ENCODE measurements at places on chromosomes 7 and 10.
A peak's percentile ranks its signal among the peaks of the same experiment; 100 is the strongest.

GRCh38 chr7:32068411-32069101 is 1.7 kb downstream of the PDE1C start:
- peak overlapping the region; percentile 86 for H3K4me3 ChIP-seq
- H3K27ac ChIP-seq, result peak overlapping the region; percentile 10
- H3K4me1 ChIP-seq, result peaks cover 30% of the 10 kb centered on the region
- DNase-seq, result no peak
- H3K27me3 ChIP-seq, result no peaks in the 10 kb centered on the region
- peaks cover 8% of the 10 kb centered on the region for H3K36me3 ChIP-seq

- H3K27ac ChIP-seq, result no peak overlapping the region
- no peaks in the 10 kb centered on the region for H3K36me3 ChIP-seq
- H3K27me3 ChIP-seq, result no peaks in the 10 kb centered on the region
- peaks cover 28% of the 10 kb centered on the region for H3K4me1 ChIP-seq
- H3K4me3 ChIP-seq, result no peak overlapping the region
These were observed 157.4 kb downstream of the SKIDA1 start for GRCh38 chr10:21368022-21368582.

DNA sequence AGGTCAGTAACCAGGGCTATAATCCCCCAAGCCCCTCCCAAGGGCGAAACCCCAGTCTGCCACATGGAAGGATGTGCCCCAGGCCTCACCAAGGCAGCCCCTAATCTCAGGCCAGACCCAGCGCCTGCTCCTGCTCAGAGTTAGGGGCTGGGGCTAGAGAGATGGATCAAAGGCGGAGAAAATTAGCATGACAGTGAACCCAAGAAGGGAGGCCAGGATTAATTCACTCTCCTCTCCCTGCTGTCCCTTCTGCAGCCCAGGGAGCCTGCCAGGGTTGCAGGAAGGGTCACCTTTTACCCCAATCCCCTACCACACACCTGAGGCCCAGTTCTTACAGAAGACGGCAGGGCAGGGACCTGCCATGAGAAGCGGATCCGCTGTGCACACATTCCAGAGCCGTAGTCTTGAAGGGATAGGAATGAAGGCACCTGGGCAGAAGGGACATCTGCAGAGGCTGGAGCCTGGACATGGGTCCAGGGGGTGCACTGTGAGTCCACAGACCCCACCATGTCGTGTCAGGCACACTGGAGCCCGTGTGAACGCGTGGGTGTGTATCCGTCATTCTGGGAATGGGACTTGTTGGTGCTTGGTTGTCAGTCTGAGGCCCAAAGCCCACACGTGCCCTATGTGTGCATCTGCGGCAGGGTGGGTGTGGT is 11.9 kb upstream of the ZMIZ1 start:
- peak; percentile 22 for DNase-seq
- H3K27ac ChIP-seq, result no peak overlapping the region
- H3K27me3 ChIP-seq, result peaks cover 8% of the 10 kb centered on the region
- H3K36me3 ChIP-seq, result no peaks in the 10 kb centered on the region
- H3K4me3 ChIP-seq, result no peak overlapping the region

DNA sequence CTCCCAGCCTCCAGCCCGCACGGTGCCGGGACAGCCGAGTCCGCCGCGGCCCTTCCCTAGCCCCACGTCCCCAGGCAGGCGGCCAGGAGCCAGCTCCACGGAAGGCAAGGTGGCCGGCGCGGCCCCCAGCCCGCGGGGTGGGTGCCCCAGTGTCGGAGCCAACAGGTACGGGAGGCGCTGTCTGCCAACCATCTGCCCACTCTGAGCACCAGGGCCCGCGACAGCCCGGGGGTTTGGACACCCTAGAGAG is 75.8 kb downstream of the CALN1 start:
- no peak overlapping the region for H3K27ac ChIP-seq
- H3K36me3 ChIP-seq, result no peaks in the 10 kb centered on the region
- no peak overlapping the region for H3K4me3 ChIP-seq
- H3K27me3 ChIP-seq, result peaks cover 2% of the 10 kb centered on the region
- DNase-seq, result no peak

GRCh38 chr7:36644625-36645422 is 79.5 kb downstream of the AOAH start:
- peaks cover 7% of the 10 kb centered on the region for H3K27me3 ChIP-seq
- no peak overlapping the region for H3K4me3 ChIP-seq
- peaks cover 3% of the 10 kb centered on the region for H3K4me1 ChIP-seq
- no peak overlapping the region for H3K27ac ChIP-seq

DNA sequence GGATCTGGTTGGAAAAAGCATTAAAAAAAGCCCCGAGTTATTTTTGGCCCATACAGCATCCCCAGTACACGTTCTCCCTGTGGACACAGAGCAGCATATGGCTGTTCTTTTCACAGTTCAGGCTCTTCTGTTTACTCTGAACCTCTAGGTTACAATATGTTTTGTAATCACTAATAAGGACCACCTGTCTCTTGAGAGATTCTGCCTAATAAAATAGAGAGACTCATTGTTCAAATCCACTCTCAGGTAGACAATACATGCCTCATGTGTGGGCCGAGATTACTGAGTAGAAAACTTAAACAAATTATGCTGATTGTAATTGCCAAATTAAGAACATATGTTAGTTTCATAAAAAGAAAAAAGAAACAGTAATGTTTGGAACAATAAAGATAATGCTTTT is 647.7 kb downstream of the GRM8 start:
- no peaks in the 10 kb centered on the region for H3K4me1 ChIP-seq
- no peaks in the 10 kb centered on the region for H3K36me3 ChIP-seq
- no peak overlapping the region for H3K4me3 ChIP-seq
- no peak for DNase-seq
- H3K27me3 ChIP-seq, result no peaks in the 10 kb centered on the region
- no peak overlapping the region for H3K27ac ChIP-seq

- DNase-seq, result peak; percentile 97
- H3K36me3 ChIP-seq, result peaks cover 2% of the 10 kb centered on the region
- no peaks in the 10 kb centered on the region for H3K27me3 ChIP-seq
- H3K4me3 ChIP-seq, result peak overlapping the region; percentile 79
- peaks cover 36% of the 10 kb centered on the region for H3K4me1 ChIP-seq
- peak overlapping the region; percentile 2 for H3K27ac ChIP-seq
These were observed 4.5 kb downstream of the KAZALD1 start for GRCh38 chr10:101066146-101066895.

GRCh38 chr10:28581916-28582315 is 49.0 kb downstream of the WAC start:
- no peaks in the 10 kb centered on the region for H3K27me3 ChIP-seq
- peaks cover 31% of the 10 kb centered on the region for H3K36me3 ChIP-seq
- no peak for DNase-seq
- H3K27ac ChIP-seq, result no peak overlapping the region
- H3K4me1 ChIP-seq, result peaks cover 14% of the 10 kb centered on the region

DNA sequence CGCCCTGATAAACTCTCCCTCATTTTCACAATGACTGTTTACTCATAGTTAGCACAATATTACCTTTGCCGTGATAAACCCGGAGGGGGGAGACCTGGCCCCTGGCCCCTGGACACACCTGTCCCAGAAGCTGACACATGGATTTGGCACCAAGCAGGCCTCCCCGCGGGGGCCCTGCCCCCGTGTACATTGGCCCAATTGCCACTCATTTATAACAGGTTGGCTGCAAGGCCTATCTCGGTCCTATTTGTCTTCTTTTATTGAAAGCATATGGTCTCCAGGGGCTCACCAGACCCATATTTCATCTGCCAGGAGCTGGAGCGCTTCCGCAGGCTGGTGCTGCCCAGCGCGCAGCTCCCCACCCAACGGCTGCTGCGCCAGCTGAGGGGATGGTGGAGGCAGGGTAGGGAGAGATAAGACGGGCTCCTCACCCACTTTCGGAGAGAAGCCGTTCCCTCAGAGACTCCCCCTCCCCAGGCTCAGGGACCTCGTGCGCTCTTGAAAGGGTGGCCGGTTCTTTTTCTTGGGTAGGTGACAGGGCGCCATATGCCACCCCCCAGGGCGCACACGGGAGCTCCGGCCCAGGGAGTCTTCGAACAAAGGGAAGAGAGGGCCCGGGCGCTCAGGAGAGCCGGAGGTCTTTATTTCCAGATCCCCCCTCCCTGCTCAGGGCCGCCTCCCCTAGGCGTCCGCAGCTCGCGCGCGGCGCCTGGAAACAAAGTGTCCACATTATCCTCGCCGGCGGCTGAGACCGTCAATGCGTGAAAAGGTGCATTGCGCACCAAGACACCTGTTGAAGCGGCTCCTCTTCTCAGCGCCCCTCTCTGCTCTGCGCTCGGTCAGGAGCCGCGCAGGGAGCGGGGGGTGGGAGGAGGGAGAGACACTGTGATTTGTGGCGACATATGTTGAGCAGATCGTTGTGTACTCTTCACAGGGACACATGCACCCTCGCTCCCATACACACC is 4.3 kb upstream of the NEUROG3 start:
- H3K27ac ChIP-seq, result no peak overlapping the region
- no peaks in the 10 kb centered on the region for H3K36me3 ChIP-seq
- peaks cover 75% of the 10 kb centered on the region for H3K27me3 ChIP-seq
- no peak for DNase-seq

GRCh38 chr7:82841828-82842227 is 320.9 kb downstream of the PCLO start:
- H3K36me3 ChIP-seq, result no peaks in the 10 kb centered on the region
- DNase-seq, result no peak
- H3K4me1 ChIP-seq, result no peaks in the 10 kb centered on the region

- H3K27me3 ChIP-seq, result no peaks in the 10 kb centered on the region
- no peak for DNase-seq
- no peaks in the 10 kb centered on the region for H3K4me1 ChIP-seq
These were observed 38.3 kb upstream of the SRGN start for GRCh38 chr10:69049566-69049961.

GRCh38 chr7:156236181-156236889 is 404.2 kb upstream of the RNF32 start:
- H3K27ac ChIP-seq, result no peak overlapping the region
- H3K4me1 ChIP-seq, result no peaks in the 10 kb centered on the region
- no peak overlapping the region for H3K4me3 ChIP-seq
- DNase-seq, result no peak
- H3K36me3 ChIP-seq, result no peaks in the 10 kb centered on the region
- H3K27me3 ChIP-seq, result no peaks in the 10 kb centered on the region

- H3K27me3 ChIP-seq, result no peaks in the 10 kb centered on the region
- H3K4me3 ChIP-seq, result no peak overlapping the region
- no peak for DNase-seq
- H3K36me3 ChIP-seq, result no peaks in the 10 kb centered on the region
These were observed 597.2 kb downstream of the TYW1 start for GRCh38 chr7:67593794-67594193.

DNA sequence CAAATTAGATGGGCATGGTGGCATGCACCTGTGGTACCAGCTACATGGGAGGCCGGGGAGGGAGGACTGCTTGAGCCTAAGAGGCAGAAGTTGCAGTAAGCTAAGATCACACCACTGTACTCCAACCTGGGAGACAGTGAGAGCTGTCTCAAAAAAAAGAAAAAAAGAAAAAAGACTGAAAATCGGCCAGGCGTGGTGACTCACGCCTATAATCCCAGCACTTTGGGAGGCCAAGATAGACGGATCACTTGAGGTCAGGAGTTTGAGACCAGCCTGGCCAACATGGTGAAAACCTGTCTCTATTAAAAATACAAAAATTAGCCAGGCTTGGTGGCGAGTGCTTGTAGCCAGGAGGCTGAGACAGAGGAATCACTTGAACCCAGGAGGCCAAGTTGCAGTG is 11.9 kb downstream of the RNF216 start:
- no peaks in the 10 kb centered on the region for H3K36me3 ChIP-seq
- peaks cover 34% of the 10 kb centered on the region for H3K4me1 ChIP-seq
- no peak overlapping the region for H3K27ac ChIP-seq
- no peak for DNase-seq

GRCh38 chr7:133742709-133743538 is 384.2 kb upstream of the LRGUK start:
- no peak overlapping the region for H3K27ac ChIP-seq
- no peaks in the 10 kb centered on the region for H3K36me3 ChIP-seq
- H3K4me1 ChIP-seq, result no peaks in the 10 kb centered on the region
- DNase-seq, result no peak
- no peak overlapping the region for H3K4me3 ChIP-seq

- H3K4me3 ChIP-seq, result no peak overlapping the region
- H3K27me3 ChIP-seq, result no peaks in the 10 kb centered on the region
- no peaks in the 10 kb centered on the region for H3K36me3 ChIP-seq
- no peaks in the 10 kb centered on the region for H3K4me1 ChIP-seq
- H3K27ac ChIP-seq, result no peak overlapping the region
- DNase-seq, result no peak
These were observed 111.9 kb downstream of the GALNT17 start for GRCh38 chr7:71243736-71244410.

DNA sequence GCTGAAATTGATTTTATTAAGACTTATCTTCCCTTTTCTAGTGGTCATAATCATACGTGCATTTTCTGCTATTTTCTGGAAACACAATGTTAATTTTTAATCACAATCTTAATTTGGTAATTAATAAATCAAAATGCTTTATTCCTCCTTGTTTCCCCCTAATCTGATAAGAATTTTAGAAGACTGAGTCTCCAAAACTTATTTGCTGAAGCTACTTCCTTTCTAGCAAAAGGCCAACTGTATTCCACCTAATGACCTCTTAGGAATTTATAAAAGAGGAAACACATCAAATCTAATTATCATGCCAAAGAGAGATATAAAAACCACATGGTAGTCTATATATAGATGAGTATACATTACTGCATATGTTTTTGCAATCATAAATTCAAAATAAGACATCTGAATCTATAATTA is 140.6 kb downstream of the GNAI1 start:
- DNase-seq, result no peak
- no peaks in the 10 kb centered on the region for H3K27me3 ChIP-seq
- H3K36me3 ChIP-seq, result no peaks in the 10 kb centered on the region
- H3K4me3 ChIP-seq, result no peak overlapping the region
- peaks cover 9% of the 10 kb centered on the region for H3K4me1 ChIP-seq

DNA sequence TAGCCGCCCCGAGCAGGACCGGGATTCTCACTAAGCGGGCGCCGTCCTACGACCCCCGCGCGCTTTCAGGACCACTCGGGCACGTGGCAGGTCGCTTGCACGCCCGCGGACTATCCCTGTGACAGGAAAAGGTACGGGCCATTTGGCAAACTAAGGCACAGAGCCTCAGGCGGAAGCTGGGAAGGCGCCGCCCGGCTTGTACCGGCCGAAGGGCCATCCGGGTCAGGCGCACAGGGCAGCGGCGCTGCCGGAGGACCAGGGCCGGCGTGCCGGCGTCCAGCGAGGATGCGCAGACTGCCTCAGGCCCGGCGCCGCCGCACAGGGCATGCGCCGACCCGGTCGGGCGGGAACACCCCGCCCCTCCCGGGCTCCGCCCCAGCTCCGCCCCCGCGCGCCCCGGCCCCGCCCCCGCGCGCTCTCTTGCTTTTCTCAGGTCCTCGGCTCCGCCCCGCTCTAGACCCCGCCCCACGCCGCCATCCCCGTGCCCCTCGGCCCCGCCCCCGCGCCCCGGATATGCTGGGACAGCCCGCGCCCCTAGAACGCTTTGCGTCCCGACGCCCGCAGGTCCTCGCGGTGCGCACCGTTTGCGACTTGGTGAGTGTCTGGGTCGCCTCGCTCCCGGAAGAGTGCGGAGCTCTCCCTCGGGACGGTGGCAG is at the start of gene MGMT:
Gene MGMT (plus strand): TSS at position 539 of the 656 bp plus-strand sequence.
- H3K4me1 ChIP-seq, result peaks cover 7% of the 10 kb centered on the region
- peak within 1 kb of the TSS; percentile 88 for H3K4me3 ChIP-seq
- peak within 1 kb of the TSS; percentile 53 for H3K27ac ChIP-seq
- DNase-seq, result peak; percentile 99

- peak; percentile 39 for DNase-seq
- peaks cover 11% of the 10 kb centered on the region for H3K36me3 ChIP-seq
- no peak overlapping the region for H3K27ac ChIP-seq
- no peaks in the 10 kb centered on the region for H3K27me3 ChIP-seq
These were observed 99.7 kb downstream of the CCSER2 start for GRCh38 chr10:84427903-84428650.

- no peaks in the 10 kb centered on the region for H3K4me1 ChIP-seq
- H3K27me3 ChIP-seq, result no peaks in the 10 kb centered on the region
- H3K4me3 ChIP-seq, result no peak overlapping the region
- H3K27ac ChIP-seq, result no peak overlapping the region
- DNase-seq, result no peak
These were observed 639.7 kb downstream of the AUTS2 start for GRCh38 chr7:70237831-70238575.

Measured in osteoblast (primary cell).